Skeletal muscle tissue (tissue), 5 donors: ENCODE measurements at places on chromosomes 5 and 9. TPM values are rescaled to one million over a fixed set of nuclear protein-coding genes. Genes with fewer than 3 reads are reported as not detected.

FAM169A gene
- total RNA-seq, result 0.52 TPM

CNOT8 gene
- 42.3 TPM for total RNA-seq

SPINK13 gene
- not detected for total RNA-seq

SLC22A4 gene
- total RNA-seq, result 3.1 TPM

TMEM174 gene
- not detected for total RNA-seq

TMOD1 gene
- total RNA-seq, result 45.9 TPM

PLK2 gene
- total RNA-seq, result 263 TPM

PDCD1LG2 gene
- total RNA-seq, result 3.7 TPM

TRIM36 gene
- total RNA-seq, result 2.6 TPM

ABLIM3 gene
- total RNA-seq, result 15.1 TPM

OR13C2 gene
- not detected for total RNA-seq

SH3RF2 gene
- 3.7 TPM for total RNA-seq

PTPDC1 gene
- 11.0 TPM for total RNA-seq

CCL27 gene
- total RNA-seq, result not detected

PCDHGB1 gene
- total RNA-seq, result 1.6 TPM

SLCO6A1 gene
- 0.52 TPM for total RNA-seq

SPINK4 gene
- total RNA-seq, result not detected

CCL28 gene
- total RNA-seq, result 0.52 TPM

THBS4 gene
- 135 TPM for total RNA-seq

MAP3K1 gene
- 29.7 TPM for total RNA-seq

NR5A1 gene
- total RNA-seq, result not detected

B4GALT1 gene
- total RNA-seq, result 14.1 TPM

MCIDAS gene
- total RNA-seq, result not detected

C9orf50 gene
- not detected for total RNA-seq

TMEM215 gene
- 0.52 TPM for total RNA-seq

TAF11L10 gene
- total RNA-seq, result not detected

HCN1 gene
- 4.2 TPM for total RNA-seq

PCDHB12 gene
- 1.6 TPM for total RNA-seq

BAAT gene
- 0.52 TPM for total RNA-seq

DNAJB5 gene
- total RNA-seq, result 14.1 TPM

CKMT2 gene
- total RNA-seq, result 92.9 TPM

RANBP17 gene
- 79.9 TPM for total RNA-seq
